Smooth muscle cell of trachea (primary cell): ENCODE measurements at places on chromosomes 12 and 14. TPM values are rescaled to one million over a fixed set of nuclear protein-coding genes. Genes with fewer than 3 reads are reported as not detected.

Gene KITLG
- 71.6 and 96.4 TPM in 2 replicates for total RNA-seq

Gene CYP27B1
- 0.15 and 0.33 TPM in 2 replicates for total RNA-seq

Gene CBX5
- total RNA-seq: 27.1 and 53.8 TPM in 2 replicates

Gene CD163L1
- total RNA-seq: under 0.01 TPM in 1 of 2 replicates, not detected in the other

Gene SLC2A14
- 0.17 TPM in 1 of 2 replicates, not detected in the other for total RNA-seq

Gene AQP6
- not detected in 2 replicates for total RNA-seq

Gene TMEM63C
- not detected in 2 replicates for total RNA-seq

Gene GPRC5D
- total RNA-seq: 0.15 TPM in 1 of 2 replicates, not detected in the other

Gene OXA1L
- 45.5 and 75.6 TPM in 2 replicates for total RNA-seq

Gene ABCC9
- total RNA-seq: 8.7 and 12.6 TPM in 2 replicates

Gene PLEKHH1
- total RNA-seq: 0.15 and 0.17 TPM in 2 replicates

Gene C12orf50
- total RNA-seq: 0.17 TPM in 1 of 2 replicates, not detected in the other

Gene HSPB8
- total RNA-seq: 9.0 and 26.8 TPM in 2 replicates

Gene LGR5
- not detected in 2 replicates for total RNA-seq

Gene NUBPL
- 9.4 and 18.9 TPM in 2 replicates for total RNA-seq

Gene SMIM10L1
- 6.0 and 6.8 TPM in 2 replicates for total RNA-seq

Gene REP15
- 0.83 and 1.3 TPM in 2 replicates for total RNA-seq

Gene TDRD9
- 0.29 and 0.33 TPM in 2 replicates for total RNA-seq

Gene AKAP6
- 0.29 and 0.50 TPM in 2 replicates for total RNA-seq
